ENCODE measurements at places on chromosomes 3 and 15. TPM values are rescaled to one million over a fixed set of nuclear protein-coding genes. Genes with fewer than 3 reads are reported as not detected.

The CNTN4 gene
- 0.09 TPM for total RNA-seq

The RPSA gene
- 1,413 TPM for total RNA-seq

The RAMAC gene
- total RNA-seq: 31.7 TPM

The SLC22A13 gene
- 0.45 TPM for total RNA-seq

The SAMD7 gene
- total RNA-seq: not detected

The DUSP7 gene
- total RNA-seq: 2.9 TPM

The RLBP1 gene
- not detected for total RNA-seq

The BCHE gene
- total RNA-seq: 5.7 TPM

The B3GALNT1 gene
- 28.5 TPM for total RNA-seq

The TGM4 gene
- not detected for total RNA-seq

The DIPK2A gene
- 162 TPM for total RNA-seq

The USP50 gene
- total RNA-seq: 0.72 TPM

The TRIM42 gene
- not detected for total RNA-seq

Data from fibroblast of the aortic adventitia (primary cell).